Muscle of leg (tissue), 16 donors: ENCODE measurements at places on chromosomes 7 and 10. TPM values are rescaled to one million over a fixed set of nuclear protein-coding genes. Genes with fewer than 3 reads are reported as not detected.

The GIMAP4 gene
- 23.4 TPM for total RNA-seq

The PTPRZ1 gene
- total RNA-seq: 3.0 TPM

The NKX2-3 gene
- total RNA-seq: 0.62 TPM

The LIPK gene
- total RNA-seq: not detected

The EIF5AL1 gene
- total RNA-seq: 0.13 TPM

The RSBN1L gene
- 19.3 TPM for total RNA-seq

The GTPBP4 gene
- 29.0 TPM for total RNA-seq

The CLDN3 gene
- total RNA-seq: 0.13 TPM

The CYP3A4 gene
- 0.04 TPM for total RNA-seq

The ADO gene
- total RNA-seq: 16.6 TPM

The SYPL1 gene
- total RNA-seq: 31.3 TPM

The ATP5F1C gene
- 250 TPM for total RNA-seq

The C10orf62 gene
- not detected for total RNA-seq

The CYP17A1 gene
- 0.66 TPM for total RNA-seq

The GPR37 gene
- 16.9 TPM for total RNA-seq

The EN2 gene
- total RNA-seq: 0.09 TPM

The ZNF786 gene
- total RNA-seq: 4.6 TPM

The SLC18A2 gene
- 0.35 TPM for total RNA-seq

The SAMD9L gene
- total RNA-seq: 11.8 TPM

The MYH16 gene
- total RNA-seq: not detected

The NKX1-2 gene
- total RNA-seq: not detected

The FBXO24 gene
- 0.80 TPM for total RNA-seq

The GJD4 gene
- 2.0 TPM for total RNA-seq

The CLCN1 gene
- total RNA-seq: 1.1 TPM

The AGAP5 gene
- 6.3 TPM for total RNA-seq

The NPVF gene
- not detected for total RNA-seq

The TOMM7 gene
- 695 TPM for total RNA-seq

The KLF14 gene
- 0.98 TPM for total RNA-seq

The ZNF467 gene
- 3.0 TPM for total RNA-seq

The ARHGAP22 gene
- 1.2 TPM for total RNA-seq

The COBL gene
- total RNA-seq: 60.6 TPM

The MNX1 gene
- not detected for total RNA-seq

The SMKR1 gene
- not detected for total RNA-seq

The CTAGE4 gene
- total RNA-seq: 0.09 TPM

The SUN3 gene
- total RNA-seq: not detected

The SCIN gene
- total RNA-seq: 0.27 TPM

The STEAP1B gene
- 3.1 TPM for total RNA-seq

The GRID2IP gene
- total RNA-seq: 0.09 TPM

The NME8 gene
- 0.22 TPM for total RNA-seq
